Activated naive CD4-positive, alpha-beta T cell (primary cell): ENCODE measurements at places on chromosomes 12 and 14.

- DNase-seq: no peak
These were observed 12.8 kb upstream of the FBRSL1 start for GRCh38 chr12:132477017-132477702.

- no peak for DNase-seq
These were observed 118.4 kb downstream of the PPHLN1 start for GRCh38 chr12:42444192-42444943.

DNA sequence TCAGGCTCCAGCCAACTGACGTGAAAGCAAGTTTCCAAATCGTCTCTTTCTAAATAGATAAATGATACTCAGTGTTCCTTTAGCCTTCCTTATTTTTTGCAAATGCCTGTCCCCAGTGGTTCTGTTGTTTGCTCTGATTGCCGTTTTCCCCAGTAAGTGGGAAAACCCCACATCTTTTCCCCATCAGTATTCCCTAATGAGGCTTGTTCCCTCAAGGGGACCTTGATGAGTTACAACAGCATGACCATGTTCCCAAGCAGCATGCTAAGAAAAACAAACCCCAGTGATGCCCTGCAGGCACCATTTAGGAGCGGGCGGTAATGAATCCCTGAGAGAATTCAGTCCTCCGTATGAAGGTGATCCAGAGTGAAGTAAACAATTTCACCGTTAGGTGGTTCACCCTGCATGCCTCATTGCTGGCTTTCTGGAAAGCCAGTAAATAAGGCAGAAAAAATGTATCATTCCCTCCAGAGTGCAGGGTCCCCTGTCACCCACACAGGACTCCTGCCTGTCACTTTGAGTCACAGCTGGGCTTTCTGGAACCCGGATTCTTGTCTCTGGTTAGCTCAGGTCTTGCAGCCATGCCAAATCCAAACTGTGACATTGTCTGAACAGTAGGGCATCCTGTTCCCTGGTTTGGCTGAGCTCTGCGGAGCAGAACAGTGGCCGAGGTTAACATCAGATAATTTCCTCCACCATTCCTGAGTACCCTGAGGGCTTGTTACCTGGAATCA, 222.6 kb downstream of the RGS6 start:
- DNase-seq: no peak

DNA sequence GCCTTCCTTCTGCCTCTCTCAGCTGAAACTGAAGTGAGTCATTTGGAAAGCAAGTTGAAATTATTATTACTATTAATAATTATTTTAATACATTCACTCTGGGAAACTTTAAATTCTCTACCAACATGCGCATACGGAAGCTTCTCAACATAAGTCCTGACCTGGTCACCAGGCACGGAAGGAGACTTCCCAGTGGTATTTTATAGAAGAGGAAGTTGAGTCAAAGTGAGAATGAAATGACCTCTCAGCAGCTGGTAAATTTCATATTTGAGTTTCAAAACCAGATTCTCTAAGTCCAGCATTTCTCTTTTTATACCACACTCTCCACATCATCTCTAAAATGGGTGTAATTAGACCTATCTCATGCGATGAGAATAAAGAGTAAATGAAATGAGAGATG, 747.4 kb downstream of the VRK1 start:
- DNase-seq: no peak

- no peak for DNase-seq
These were observed 95.0 kb downstream of the SYT1 start for GRCh38 chr12:78959556-78959955.

DNA sequence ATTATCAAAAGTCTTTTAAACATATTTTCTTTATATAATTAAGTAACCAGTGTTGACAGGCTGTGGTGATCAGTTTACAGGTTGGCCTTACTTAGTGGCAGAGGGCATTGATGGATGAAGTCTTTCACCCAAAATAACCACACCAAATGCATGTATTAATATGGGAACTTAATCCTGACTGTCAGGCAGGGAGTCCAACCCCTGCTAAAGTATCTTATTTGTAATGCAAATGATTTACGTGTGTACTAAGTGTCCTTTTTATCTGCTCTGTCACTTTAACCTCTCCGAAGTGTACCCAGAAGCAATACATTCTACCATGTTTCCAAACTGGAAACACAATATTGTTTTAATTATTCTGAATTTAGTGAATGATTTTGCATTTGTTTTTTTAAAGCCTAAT, 1.4 kb downstream of the MYBPC1 start:
- DNase-seq: no peak

DNA sequence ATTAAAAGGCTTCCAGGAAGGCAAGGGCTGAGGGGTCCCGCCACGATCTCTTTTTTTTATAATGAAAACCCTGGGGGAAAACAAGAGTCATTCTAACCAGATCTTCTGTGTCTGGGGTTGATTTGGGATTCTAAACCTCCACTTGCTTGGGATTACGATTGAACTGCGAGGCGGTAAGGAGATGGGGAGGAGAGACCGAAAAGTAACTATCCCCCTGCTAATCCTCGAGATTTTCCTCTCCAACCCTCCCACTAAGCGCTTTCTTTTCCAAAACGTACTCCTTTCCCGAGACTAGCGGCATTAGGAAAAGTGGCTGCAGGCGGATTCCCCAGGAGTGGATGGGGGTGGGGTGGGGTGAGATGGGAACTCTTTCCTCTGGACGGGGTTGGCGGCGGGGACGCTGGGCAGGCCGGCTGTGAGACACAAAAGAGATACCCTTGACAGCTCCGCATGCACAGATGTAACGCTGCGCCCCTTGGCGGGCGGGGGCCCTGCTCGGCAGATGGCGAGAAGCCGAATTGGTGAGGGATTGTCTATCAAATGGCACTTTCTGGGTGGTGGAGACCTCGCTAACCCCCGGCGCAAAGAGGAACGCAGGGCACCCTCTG, 830 bp upstream of the SRRM4 start:
- DNase-seq: no peak

- no peak for DNase-seq
These were observed 25.4 kb upstream of the PWP1 start for GRCh38 chr12:107660235-107660634.

DNA sequence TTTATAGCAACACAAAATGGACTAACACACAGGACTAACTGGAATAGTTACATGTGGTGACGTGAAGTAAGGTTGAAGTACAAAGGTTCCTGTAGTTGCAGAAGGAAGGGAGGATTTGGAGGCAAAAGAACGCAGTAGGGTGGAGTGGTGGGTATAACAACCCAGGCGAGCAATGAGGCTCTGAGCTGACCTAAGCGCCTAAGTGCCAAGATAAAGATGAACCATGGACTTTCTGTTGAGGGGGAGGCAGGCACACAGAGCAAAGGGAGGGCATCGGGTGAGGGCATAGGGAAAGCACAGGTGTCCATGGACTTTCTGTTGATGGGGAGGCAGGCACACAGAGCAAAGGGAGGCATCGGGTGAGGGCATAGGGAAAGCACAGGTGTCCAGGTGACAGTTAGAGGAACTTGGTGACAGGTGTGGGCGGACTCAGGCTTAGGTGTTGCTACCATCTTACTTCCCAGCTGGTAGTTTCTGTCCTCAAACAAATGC, 15.2 kb downstream of the SCNN1A start:
- no peak for DNase-seq

- no peak for DNase-seq
These were observed 31.0 kb upstream of the TMTC2 start for GRCh38 chr12:82655751-82656150.

DNA sequence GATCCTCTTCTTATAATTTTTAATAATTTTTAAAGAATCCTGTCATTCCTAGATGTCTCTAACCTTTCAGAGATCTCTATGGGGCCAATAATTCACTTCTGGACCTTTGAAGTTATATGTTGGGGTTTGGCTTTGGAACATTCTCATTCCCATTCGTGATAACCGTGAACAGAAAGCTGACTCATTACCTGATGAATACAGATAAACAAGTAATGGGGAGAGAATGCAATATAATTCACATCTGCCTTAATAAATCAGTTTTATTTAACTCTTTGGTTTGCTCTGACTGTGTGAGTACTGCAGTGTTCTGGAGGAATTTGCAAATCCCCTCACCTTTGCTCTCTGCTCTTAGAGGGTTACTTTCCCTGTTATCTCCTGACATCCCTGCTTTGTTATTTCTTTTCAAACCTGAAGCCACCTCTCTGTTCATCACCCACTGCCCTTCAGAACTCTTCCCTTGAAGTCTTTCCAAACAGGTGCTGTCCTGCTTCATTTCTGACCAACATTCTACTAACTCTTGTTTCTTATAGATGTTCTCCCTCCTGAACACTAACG, 79.6 kb upstream of the SLC38A2 start:
- no peak for DNase-seq

- DNase-seq: no peak
These were observed 36.5 kb upstream of the SFSWAP start for GRCh38 chr12:131674373-131674772.

GRCh38 chr14:103624860-103625259, 4.2 kb upstream of the KLC1 start:
- DNase-seq: no peak

DNA sequence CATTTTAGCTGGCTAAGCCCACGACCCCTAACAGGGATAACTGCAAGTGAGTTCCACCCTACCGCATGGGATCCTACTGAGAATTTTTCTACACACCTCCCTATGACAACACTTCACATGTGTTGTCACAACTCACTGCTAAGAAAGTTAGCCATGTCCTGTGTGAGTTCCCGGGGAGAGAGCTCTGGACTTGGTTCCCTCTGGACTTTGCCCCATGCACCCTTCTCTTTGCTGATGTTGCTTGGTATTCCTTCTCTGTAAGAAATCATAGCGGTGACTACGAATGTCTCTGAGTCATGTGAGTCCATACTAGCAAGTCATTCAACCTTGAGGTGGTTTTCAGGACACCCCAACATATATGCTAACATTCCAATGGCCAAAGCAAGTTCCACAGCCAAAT, 9.5 kb upstream of the CDKN3 start:
- no peak for DNase-seq

DNA sequence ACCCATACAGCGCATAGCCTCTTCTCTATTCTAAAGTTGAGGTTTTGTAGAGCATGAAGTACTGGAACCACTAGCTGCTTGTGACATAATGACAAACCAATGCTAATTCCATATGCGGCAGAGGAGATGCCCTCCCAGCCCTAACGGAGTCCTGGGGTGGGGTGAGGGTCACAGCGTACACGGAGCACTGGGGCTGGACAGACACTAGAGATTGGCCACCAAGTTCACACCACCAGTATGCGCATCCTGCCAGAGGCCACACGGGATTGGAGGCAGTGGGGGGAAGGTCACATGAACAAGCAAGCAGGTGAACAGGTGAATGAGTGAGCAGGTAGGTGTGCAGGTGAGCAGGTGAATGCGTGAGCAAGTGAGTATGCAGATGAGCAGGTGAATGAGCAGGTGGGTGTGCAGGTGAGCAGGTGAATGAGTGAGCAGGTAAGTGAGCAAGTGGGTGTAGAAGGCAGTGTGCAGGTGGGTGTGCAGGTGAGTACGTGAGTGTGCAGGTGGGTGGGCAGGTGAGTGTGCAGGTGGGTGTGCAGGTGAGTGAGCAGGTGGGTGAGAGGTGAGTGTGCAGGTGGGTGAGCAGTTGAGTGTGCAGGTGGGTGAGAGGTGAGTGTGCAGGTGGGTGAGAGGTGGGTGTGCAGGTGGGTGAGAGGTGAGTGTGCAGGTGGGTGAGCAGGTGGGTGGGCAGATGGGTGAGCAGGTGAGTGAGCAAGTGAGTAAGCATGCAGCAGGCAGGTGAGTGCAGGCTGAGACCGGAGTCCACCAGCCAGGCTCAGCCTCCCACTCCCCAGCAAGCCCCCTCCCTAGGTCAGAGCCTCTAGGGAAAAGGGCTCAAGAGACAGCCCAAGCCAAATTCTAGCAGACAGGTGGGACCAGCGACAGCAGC, 52.7 kb downstream of the CCDC85C start:
- no peak for DNase-seq

GRCh38 chr14:103007555-103007954, 49.8 kb downstream of the CDC42BPB start:
- no peak for DNase-seq

DNA sequence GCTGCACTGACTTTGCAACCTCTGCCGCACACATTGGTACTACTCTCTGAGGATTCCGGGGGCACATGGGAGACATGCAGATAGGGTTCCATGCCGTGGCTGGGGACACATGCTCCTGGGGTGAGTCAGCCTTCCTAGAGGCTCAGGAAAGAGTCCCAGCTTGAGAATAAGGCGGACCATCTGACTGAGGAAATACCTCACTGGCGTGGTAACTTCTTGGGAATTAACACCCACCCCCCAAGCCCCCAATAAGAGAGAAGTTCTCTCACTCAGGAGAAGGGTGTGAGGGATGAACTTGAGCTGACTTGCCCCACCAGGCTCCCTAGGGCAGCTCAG, 23.2 kb downstream of the PLXNC1 start:
- no peak for DNase-seq

- DNase-seq: no peak
These were observed 4.5 kb downstream of the CYP46A1 start for GRCh38 chr14:99688629-99689028.

GRCh38 chr12:51705450-51705849, 114.4 kb downstream of the SCN8A start:
- DNase-seq: no peak

DNA sequence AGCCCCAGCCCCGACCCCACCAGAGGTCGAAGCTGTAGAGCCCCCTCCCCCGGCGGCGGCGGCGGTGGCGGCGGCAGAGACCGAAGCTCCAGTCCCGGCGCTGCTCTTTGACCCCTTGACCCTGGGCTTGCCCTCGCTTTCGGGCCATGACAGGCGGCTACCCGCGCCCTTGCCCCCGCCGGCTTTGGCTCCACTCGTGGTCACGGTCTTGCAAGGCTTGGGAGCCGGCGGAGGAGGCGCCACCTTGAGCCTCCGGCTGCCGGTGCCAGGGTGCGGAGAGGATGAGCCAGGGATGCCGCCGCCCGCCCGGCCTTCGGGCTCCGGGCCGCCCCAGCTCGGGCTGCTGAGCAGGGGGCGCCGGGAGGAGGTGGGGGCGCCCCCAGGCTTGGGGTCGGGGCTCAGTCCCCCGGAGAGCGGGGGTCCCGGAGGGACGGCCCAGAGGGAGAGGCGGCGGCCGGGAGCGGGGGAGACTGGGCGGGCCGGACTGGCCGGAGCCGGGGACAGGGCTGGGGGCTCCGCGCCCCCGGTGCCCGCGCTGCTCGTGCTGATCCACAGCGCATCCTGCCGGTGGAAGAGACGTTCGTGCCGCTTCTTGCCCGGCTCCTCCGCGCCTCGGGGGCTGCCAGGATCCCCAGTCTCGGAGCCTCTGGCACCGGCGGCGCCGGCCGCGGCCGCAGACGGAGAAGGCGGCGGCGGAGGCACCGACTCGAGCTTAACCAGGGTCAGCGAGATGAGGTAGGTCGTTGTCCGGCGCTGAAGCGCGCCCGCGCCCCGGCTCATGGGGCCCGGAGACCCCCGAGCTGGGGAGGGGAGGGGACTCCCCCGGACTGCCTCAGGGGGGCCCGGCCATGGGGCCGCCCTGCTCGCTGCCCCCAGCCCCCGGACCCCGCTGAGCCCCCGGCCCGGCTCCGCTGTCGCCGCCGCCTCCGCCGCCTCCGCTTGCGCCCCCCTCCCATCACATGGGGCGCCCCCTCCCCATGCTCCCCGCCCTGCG, 778 bp downstream of the AGAP2 start:
- DNase-seq: no peak

- no peak for DNase-seq
These were observed 4.6 kb downstream of the PKP2 start for GRCh38 chr12:32891956-32892355.
